Activated CD8-positive, alpha-beta T cell treated with anti-CD3 and anti-CD28 coated beads, Interleukin-2, amount 10 ng/mL, durations not matched to agents 7 days and 5 days (primary cell): ENCODE measurements at places on chromosomes 11 and 22. TPM values are rescaled to one million over a fixed set of nuclear protein-coding genes. Genes with fewer than 3 reads are reported as not detected.

CHRM1 gene
- not detected for total RNA-seq

DNA sequence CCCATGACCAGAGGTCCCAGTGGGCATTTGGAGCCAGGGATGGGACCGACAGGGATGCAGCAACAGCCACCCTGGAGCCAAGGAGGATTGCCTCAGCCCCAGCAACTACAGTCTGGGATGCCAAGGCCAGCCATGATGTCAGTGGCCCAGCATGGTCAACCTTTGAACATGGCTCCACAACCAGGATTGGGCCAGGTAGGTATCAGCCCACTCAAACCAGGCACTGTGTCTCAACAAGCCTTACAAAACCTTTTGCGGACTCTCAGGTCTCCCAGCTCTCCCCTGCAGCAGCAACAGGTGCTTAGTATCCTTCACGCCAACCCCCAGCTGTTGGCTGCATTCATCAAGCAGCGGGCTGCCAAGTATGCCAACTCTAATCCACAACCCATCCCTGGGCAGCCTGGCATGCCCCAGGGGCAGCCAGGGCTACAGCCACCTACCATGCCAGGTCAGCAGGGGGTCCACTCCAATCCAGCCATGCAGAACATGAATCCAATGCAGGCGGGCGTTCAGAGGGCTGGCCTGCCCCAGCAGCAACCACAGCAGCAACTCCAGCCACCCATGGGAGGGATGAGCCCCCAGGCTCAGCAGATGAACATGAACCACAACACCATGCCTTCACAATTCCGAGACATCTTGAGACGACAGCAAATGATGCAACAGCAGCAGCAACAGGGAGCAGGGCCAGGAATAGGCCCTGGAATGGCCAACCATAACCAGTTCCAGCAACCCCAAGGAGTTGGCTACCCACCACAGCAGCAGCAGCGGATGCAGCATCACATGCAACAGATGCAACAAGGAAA lies 27.3 kb upstream of the L3MBTL2 start:
- no peak for DNase-seq
- H3K27me3 ChIP-seq, result no peaks in the 10 kb centered on the region
- no peak overlapping the region for H3K4me3 ChIP-seq
- H3K4me1 ChIP-seq, result peaks cover 13% of the 10 kb centered on the region
- H3K27ac ChIP-seq, result no peak overlapping the region
- H3K36me3 ChIP-seq, result peaks cover 61% of the 10 kb centered on the region

- no peaks in the 10 kb centered on the region for H3K27me3 ChIP-seq
- H3K4me3 ChIP-seq, result no peak overlapping the region
- no peaks in the 10 kb centered on the region for H3K4me1 ChIP-seq
- DNase-seq, result no peak
- no peak overlapping the region for H3K27ac ChIP-seq
These were observed 33.0 kb downstream of the FAR1 start for GRCh38 chr11:13701506-13701905.

DNA sequence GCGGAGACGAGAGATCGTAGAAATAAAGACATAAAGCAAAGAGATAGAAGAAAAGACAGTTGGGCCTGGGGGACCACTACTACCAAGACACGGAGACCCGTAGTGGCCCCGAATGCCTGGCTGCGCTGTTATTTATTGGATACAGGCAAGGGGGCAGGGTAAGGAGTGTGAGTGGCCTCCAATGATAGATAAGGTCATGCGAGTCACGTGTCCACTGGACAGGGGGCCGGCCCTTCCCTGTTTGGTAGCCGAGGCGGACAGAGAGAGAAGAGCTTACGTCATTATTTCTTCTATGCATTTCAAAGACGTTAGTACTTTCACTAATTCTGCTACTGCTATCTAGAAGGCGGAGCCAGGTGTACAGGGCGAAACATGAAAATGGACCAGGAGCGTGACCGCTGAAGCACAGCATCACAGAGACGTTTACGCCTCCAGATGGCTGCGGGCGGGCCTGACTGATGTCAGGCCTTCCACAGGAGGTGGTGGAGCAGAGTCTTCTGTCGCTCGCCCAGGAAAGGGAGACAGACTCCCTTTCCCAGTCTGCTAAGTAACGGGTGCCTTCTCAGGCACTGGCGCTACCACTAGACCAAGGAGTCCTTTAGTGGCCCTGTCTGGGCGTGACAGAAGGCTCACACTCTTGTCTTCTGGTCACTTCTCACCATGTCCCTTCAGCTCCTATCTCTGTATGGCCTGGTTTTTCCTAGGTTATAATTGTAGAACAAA lies 24.8 kb downstream of the PPP6R2 start:
- DNase-seq, result no peak
- H3K27me3 ChIP-seq, result no peaks in the 10 kb centered on the region
- peaks cover 21% of the 10 kb centered on the region for H3K36me3 ChIP-seq
- H3K4me3 ChIP-seq, result no peak overlapping the region
- H3K27ac ChIP-seq, result no peak overlapping the region
- peaks cover 11% of the 10 kb centered on the region for H3K4me1 ChIP-seq

TMEM41B gene
- 32.7 TPM for total RNA-seq

GRCh38 chr22:41360126-41360525 lies 21.6 kb upstream of the TEF start:
- H3K4me3 ChIP-seq, result no peak overlapping the region
- no peak for DNase-seq
- H3K27me3 ChIP-seq, result no peaks in the 10 kb centered on the region
- no peaks in the 10 kb centered on the region for H3K4me1 ChIP-seq

DNA sequence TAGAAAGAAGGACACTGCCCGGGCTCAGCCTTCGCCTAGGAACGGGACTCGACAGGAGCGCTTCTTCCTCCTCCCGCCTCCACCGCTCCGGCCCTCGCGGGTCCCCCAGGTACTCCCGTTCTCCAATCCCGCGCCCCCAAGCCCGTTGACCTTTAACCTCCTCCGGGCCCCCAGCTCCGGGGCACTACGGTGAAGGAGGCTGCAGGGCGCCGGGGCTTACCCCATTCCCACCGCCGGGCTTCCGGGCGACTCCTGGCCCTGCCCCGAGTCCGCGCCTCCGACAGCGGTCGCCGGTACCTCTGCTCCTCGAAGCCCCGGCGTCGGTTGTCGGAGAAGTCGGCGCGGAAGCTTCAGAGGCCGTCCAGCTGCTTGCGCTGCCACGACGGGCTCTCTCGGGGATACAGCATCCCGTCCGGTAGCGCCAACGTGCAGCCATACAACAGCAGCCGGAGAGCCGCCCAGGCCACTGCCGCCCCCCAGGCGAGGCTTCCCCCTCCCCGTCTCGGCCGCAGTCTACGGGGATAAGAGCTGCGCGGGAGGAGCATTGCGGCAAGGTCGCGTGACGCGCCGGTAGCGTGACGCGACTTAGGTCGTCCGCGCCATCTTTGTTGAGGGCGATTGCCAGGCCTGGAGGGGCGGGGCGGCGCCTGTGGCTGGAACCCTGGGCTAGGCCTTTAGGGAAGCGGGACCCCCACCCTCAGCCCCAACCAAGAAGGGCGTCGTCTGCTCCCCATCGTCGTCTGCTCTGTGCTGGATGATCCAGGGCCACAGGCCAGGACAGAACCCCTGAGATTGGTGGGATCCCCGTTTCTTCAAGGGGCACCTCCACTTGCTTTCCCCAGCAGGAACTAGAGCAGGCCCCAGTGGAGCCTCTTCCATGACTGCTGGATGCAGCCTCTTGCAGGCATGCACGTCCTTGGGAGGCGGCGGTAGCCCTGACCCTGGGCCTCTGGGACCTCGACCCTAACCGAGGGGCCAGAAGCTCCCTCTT lies 26.3 kb downstream of the RGL4 start:
- peak; percentile 86 for DNase-seq
- peak overlapping the region; percentile 75 for H3K4me3 ChIP-seq
- H3K27me3 ChIP-seq, result no peaks in the 10 kb centered on the region
- peaks cover 20% of the 10 kb centered on the region for H3K4me1 ChIP-seq
- H3K36me3 ChIP-seq, result peaks cover 17% of the 10 kb centered on the region

- peak overlapping the region; percentile 57 for H3K27ac ChIP-seq
- H3K27me3 ChIP-seq, result no peaks in the 10 kb centered on the region
- H3K4me1 ChIP-seq, result peaks cover 37% of the 10 kb centered on the region
These were observed 10.7 kb upstream of the NAP1L4 start for GRCh38 chr11:3002871-3003270.

GRCh38 chr11:118883368-118884071 lies at the start of gene CXCR5:
Gene CXCR5, plus strand, starts transcription at chr11:118883892. Its CDS starts 50 bp downstream, at chr11:118883942.
- peaks cover 46% of the 10 kb centered on the region for H3K4me1 ChIP-seq
- H3K27ac ChIP-seq, result peak within 1 kb of the TSS; percentile 55
- H3K4me3 ChIP-seq, result no peak within 1 kb of the TSS
- H3K27me3 ChIP-seq, result no peaks in the 10 kb centered on the region

DNA sequence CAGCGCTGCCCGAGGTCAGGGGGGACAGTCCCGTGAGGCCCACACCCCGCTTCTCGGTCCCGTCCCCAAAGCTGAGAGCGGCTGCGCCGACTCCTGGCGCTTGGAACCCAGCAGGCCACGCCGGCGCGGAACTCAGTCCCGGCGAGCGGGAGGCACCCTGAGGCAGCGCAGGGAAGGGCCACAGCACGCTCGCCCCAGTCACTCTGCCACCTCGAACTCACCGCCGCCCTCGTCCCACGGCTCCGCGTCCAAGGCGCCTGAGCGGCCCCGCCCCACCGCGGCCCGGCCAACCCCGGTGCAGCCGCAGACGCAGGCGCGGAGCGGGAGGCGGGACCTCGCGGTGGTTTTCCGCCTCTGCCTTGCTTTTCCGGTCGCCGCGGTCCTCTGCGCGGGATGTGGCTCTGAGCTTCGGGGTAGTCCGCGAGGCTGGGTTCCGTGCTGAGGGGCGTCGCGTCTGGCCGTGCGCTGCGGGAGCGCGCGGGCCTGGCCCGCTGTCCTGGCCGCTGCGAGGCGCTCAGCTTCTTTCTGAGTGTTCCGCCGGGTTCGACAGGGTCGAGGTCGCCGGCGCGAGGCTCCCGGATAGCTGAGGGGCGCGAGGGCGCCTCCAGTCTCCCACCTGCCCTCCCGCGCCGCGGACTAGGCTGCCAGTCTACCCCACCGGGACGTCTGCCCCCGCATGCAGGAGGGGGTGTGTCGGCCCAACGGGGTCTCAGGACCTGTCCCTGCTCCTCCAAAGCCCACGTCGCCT lies at the start of gene CDPF1:
TSS of gene CDPF1 (minus strand) at position 259 of the 748 bp plus-strand sequence. CDS start 2,009 bp downstream, outside the sequence.
- H3K27me3 ChIP-seq, result no peaks in the 10 kb centered on the region
- peak within 1 kb of the TSS; percentile 84 for H3K27ac ChIP-seq
- H3K4me1 ChIP-seq, result peaks cover 35% of the 10 kb centered on the region
- peak; percentile 90 for DNase-seq
- H3K4me3 ChIP-seq, result peak within 1 kb of the TSS; percentile 77
- peaks cover 12% of the 10 kb centered on the region for H3K36me3 ChIP-seq

AQP11 gene
- 0.21 TPM for total RNA-seq

INPP5J gene
- total RNA-seq, result not detected

GRCh38 chr11:623999-624704 lies 603 bp downstream of the CDHR5 start:
- H3K36me3 ChIP-seq, result no peaks in the 10 kb centered on the region
- peaks cover 11% of the 10 kb centered on the region for H3K27me3 ChIP-seq
- no peak for DNase-seq
- no peak overlapping the region for H3K27ac ChIP-seq

DNA sequence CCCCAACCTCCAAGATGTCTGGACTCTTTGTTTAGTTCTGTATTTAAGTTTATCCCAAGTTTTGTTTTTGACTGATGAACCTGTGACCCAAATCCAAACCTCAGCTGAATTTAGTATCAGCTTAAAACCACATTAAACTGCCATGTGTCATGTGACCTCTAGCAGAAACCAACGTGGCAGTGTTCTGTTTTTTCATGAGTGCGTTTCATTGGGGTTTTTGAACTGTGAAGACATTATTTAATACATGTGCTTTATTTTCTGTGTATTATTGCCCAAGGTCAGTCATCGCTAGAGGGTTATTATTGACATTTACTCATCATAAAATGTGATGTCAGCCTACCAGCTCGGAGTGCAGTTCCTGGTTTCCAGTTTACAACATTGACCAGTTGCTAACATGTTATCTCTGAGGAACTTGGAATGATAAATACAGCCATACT lies 1.8 kb downstream of the TLCD5 start:
- peaks cover 22% of the 10 kb centered on the region for H3K4me1 ChIP-seq
- H3K27me3 ChIP-seq, result peaks cover 66% of the 10 kb centered on the region
- H3K4me3 ChIP-seq, result no peak overlapping the region
- DNase-seq, result no peak
- H3K36me3 ChIP-seq, result no peaks in the 10 kb centered on the region
- no peak overlapping the region for H3K27ac ChIP-seq

DNA sequence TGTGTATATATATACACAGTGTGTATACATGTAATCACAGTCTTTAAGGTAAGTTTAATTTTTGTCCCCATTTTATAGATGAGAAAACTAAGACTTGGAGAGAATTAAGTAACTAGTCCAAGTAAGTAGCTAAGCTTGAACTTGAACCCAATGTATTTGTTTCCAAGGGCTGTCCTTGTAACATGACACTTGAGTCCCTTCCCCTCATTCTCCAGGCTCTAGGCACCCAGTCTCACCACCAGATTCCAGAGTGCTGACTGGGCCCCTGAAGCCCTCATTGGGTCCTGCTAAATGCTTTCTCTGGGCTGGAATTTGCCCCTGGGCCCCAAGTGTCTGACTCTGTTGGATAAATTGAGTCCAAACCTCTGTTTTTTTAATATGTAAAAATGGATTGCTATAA lies 45.5 kb downstream of the ADM start:
- DNase-seq, result no peak
- H3K27me3 ChIP-seq, result peaks cover 15% of the 10 kb centered on the region
- H3K27ac ChIP-seq, result no peak overlapping the region
- no peaks in the 10 kb centered on the region for H3K4me1 ChIP-seq
- H3K36me3 ChIP-seq, result no peaks in the 10 kb centered on the region

GRAP2 gene
- total RNA-seq, result 235 TPM

GRCh38 chr11:14873632-14874031 lies 18.4 kb downstream of the CYP2R1 start:
- no peak for DNase-seq
- H3K4me3 ChIP-seq, result no peak overlapping the region
- no peaks in the 10 kb centered on the region for H3K27me3 ChIP-seq
- no peak overlapping the region for H3K27ac ChIP-seq
- peaks cover 87% of the 10 kb centered on the region for H3K36me3 ChIP-seq

GRCh38 chr22:24751518-24751917 lies 23.0 kb downstream of the PIWIL3 start:
- no peak for DNase-seq
- no peaks in the 10 kb centered on the region for H3K36me3 ChIP-seq
- H3K27me3 ChIP-seq, result peaks cover 39% of the 10 kb centered on the region
- no peak overlapping the region for H3K27ac ChIP-seq
- H3K4me3 ChIP-seq, result no peak overlapping the region

GRCh38 chr11:103619480-103619879 lies 417.0 kb upstream of the DDI1 start:
- H3K4me3 ChIP-seq, result no peak overlapping the region
- H3K27ac ChIP-seq, result no peak overlapping the region
- DNase-seq, result no peak
- H3K27me3 ChIP-seq, result no peaks in the 10 kb centered on the region

GRCh38 chr11:102810950-102811660 lies 13.1 kb upstream of the MMP1 start:
- no peak for DNase-seq
- H3K36me3 ChIP-seq, result no peaks in the 10 kb centered on the region
- H3K4me1 ChIP-seq, result no peaks in the 10 kb centered on the region
- no peaks in the 10 kb centered on the region for H3K27me3 ChIP-seq
- H3K27ac ChIP-seq, result no peak overlapping the region
